ENCODE measurements at places on chromosomes 11 and 22.

DNA sequence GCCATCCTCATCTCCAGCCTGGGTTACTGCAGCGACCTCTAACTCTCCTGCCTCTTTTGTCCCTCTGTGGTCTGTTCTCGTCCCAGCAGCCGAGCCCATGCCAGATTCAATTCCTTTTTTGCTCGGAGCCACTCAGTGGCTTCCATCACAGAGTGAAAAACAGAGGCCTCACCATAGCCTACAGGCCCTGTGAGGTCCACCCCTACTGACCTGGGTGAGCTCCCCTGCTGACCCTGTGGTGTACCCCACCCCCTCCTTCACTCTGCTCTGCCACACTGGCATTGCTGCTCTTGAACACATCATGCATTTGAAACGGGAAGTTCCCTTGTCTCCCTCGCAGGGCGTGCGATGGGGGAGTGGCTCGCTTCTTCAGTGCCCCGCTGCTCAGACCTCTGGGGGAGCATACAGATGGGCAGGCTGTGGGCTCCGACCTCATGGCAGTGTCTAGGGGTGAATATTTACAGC lies 2.1 kb downstream of the AIP start:
- DNase-seq, result peak; percentile 67

GRCh38 chr11:42598341-42598740 lies 713.5 kb upstream of the API5 start:
- no peak for DNase-seq

GRCh38 chr22:42313204-42313603 lies 42.8 kb upstream of the TCF20 start:
- no peak for DNase-seq

DNA sequence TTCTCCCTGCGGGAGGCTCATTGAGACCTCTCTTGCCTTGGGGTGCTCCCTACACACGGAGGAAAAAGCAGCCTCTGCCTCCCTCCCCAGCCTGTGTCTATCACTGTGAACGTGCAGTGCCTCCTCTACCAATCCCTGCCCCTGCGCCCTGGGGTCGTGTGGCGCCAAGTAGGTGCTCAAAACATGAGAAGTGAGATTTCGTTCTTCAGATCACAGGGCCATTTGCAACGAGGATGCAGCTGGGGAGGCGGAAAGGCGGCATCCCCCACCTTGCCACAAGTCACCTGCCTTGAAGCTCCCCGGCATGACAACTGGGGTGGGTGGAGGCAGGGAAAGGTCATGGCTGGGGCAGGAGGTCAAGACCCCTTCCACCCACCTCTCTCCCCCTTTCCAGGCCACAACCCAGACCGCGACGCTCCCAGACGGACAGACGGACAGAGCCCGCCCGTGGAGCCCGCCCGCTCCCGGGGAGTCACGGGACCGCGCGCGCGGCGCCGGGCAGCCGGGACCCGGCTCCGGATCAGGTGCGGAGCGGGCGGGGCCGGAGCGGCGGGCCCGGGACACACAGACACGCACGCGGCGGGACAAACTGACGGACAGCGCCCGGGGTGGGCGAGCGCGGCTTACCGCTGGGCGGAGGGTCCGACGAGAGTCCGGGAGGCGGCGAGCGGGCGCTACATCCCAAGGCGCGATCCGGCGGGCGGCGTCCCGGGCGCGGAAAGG lies 485 bp downstream of the KCNJ4 start:
- peak; percentile 17 for DNase-seq

GRCh38 chr11:3986301-3986700 lies 108.3 kb upstream of the RRM1 start:
- no peak for DNase-seq

DNA sequence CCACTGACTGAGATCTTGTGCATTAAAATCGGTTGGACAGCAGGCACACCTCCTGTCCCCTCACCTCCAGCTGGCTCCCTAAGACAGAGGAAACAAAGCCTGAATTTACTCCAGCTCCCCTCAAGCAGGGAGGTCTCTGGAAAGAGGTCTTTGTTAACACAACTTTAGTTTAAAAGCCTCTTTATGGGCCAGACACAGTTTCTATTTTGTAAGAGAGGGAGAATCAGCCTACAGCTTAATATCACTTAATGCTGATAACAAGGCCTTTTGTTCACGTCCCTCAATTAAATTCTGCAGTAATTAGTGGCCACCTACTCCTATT lies 36.3 kb downstream of the PLEKHA7 start:
- no peak for DNase-seq

DNA sequence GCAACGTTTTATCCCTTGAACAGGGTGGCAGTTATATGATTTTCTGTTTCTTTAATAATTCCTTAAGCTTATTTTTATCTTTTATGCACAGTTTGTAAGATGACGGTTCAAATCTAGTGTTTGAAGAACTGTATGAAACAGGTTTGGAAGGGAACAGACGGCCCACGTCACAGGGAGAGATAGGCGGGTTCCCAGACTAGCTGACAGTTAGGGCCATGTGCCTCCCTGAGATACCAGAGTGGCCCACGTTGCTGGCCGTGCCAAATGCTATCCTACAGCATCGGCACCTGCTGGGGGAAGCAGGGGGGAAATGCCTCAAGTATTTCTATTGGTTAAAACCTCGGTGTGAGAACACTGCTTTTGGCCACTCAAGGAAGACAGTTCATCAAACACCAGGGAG lies 50.2 kb upstream of the BID start:
- no peak for DNase-seq

DNA sequence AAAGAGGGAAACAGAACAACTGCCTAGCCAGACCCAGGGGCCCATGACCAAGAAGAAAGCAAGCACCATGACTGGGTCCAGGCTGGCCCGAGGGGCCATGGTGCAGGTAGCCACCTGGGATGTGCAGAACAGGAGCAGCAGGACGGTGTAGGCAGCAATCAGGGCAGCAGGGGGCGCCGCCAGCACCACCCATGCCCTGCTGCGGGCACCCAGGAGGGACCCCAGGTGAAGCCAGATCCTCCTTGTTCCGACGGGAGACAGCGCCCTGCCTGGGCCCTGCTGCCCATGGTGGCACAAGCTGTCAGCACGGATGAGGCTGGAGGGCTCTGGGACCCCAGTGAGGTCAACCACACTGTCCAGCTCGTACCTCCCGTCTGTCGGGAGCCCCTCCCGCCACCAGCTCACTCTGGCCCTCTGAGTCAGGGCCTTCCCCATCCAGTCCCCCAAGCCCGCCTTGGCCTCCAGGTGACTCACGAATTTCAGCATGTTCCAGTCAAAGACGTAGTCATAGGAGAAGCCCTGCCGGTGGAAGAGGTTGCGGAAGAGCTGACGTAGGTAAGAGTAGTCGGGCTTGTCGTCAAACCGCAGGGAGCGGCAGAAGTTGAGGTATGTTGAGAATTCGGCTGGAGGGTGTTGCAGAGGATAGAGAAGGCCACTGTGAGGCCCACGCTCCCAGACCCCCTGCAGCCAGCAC lies 18.8 kb downstream of the CSNK1E start:
- peak; percentile 45 for DNase-seq

GRCh38 chr11:68386331-68386978 lies 74.1 kb downstream of the LRP5 start:
- no peak for DNase-seq

DNA sequence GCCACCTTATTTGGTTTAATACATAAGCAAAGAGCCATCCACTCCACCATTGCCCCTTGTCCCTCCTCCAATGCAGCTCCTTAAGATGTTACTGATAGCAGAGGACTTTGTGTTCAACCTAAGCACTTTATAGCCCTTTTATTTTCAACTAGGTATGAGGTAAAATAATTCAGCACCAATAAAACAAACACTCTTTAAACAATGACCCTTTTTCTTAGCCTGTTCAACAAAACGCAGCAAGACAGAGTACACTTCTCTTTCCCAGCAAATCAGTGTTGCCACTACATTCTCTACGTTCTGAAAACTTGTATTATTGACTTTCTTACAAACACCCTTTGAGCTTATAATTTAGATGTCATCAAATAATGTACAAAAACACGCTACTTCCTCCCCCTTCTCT lies 104.0 kb upstream of the IGLL5 start:
- DNase-seq, result no peak

DNA sequence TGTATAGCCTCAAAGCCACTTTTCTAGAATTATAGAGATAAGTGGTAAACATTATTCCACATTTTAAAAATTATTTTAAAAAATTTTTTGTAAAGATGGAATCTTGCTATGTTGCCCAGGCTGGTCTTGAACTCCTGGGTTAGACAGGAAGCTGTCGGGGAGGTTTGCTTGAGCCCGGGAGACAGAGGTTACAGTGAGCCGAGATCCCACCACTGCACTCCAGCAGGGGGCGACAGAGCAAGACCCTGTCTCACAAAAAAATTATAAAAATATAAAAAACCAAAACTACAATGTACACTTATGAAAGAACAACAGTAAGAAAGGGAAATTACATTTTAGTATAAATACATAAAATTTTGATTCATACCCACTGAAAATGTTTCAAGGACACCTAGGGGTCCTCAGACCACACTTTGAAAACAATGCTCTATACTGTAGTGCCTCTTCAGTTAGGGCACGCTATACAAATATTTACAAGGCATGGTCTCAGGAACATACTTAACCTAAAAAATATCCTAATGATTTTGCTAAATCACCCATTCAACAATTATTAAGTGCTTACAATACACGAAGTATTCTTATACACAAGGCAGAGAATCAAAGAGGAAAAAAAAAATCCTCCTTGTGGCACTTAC lies 111.2 kb downstream of the MRTFA start:
- DNase-seq, result peak; percentile 74

GRCh38 chr22:46246178-46246577 lies 3.9 kb downstream of the CDPF1 start:
- DNase-seq, result no peak

DNA sequence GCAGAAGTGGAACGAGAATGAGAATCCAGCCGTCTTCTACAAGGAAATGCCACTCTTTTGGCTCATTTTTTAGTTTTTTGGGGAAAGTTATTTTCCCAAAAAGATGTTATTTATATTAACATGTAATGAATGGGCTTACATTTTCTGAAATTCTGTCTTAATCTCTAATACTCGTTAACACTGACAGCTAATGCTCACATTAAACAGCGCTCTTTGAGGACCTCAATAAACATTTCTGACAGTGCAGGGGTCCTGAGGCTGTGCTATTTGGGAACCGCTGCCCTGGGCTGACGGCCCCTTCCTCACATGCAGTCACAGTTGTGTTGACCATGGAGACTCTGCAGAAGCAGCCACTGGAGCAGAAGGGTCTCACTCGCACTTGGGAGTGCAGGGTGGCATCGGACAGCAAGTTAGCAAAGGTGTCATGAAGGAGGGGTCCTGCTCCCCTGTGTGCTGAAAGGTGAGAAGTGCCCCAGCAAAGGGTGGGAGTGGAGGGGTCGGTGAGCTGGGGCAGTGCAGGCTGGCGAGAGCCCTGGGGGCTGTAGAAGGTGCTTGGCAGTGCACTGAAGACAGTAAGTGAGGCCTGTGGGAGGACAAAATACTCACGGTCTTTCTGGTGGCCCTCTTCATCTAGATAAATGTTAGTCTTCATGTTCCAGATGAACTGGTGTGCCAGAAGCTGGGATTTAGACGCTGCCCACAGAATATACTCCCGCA lies 53.1 kb upstream of the SERPIND1 start:
- DNase-seq, result no peak

- DNase-seq, result no peak
These were observed 1813.1 kb upstream of the RAG2 start for GRCh38 chr11:38411149-38411548.

GRCh38 chr11:43518408-43519160 lies 159.9 kb downstream of the TTC17 start:
- DNase-seq, result no peak

GRCh38 chr22:27247701-27248434 lies 553.7 kb downstream of the MN1 start:
- DNase-seq, result no peak

GRCh38 chr22:23241562-23242472 lies 61.5 kb downstream of the BCR start:
- DNase-seq, result no peak

- no peak for DNase-seq
These were observed 603 bp upstream of the PDGFB start for GRCh38 chr22:39245130-39246039.

DNA sequence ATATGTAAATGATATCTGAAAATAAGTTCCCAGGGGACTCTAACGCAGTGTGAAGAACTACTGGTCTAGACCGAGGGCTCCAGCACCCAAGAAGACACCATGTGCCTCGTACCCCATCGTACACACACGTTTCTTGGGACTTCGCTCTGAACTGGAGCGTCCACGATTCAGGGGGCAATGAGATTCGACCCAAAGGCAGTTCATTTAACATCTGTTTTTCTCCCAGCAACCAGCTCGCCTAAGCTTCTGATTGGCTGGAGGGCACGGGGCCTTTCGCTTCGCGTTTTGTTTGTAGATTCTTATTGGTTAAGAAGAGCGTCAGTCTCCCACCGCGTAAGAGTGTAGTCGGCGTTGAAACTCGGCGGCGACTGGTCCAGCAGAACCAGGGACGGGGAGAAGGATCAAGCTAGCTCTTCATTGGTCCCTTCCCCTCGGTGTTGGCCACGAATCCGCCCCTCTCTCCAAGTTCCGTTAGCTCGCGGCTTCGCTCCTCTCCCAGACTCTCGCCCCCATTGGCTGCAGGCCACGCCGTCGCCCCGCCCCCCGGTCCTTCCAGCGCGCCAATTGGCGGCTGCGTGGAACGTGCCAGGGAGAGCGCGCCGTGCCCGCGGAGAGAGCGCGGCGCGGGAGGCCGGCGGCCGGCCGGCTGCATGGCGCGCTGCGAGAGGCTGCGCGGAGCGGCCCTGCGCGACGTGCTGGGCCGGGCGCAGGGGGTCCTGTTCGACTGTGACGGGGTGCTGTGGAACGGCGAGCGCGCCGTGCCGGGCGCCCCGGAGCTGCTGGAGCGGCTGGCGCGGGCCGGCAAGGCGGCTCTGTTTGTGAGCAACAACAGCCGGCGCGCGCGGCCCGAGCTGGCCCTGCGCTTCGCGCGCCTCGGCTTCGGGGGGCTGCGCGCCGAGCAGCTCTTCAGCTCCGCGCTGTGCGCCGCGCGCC lies at the start of gene PDXP:
Gene PDXP, plus strand, starts transcription at position 591 of the 933 bp plus-strand sequence. Its CDS starts 60 bp downstream, at position 651.
- DNase-seq, result peak; percentile 99

GRCh38 chr22:42623301-42623751 lies 8.6 kb upstream of the POLDIP3 start:
- no peak for DNase-seq

Data from CD4-positive, alpha-beta T cell treated with Interleukin-4 for 1 hour (primary cell).